ENCODE measurements at places on chromosomes 16 and 17.
A peak's percentile ranks its signal among the peaks of the same experiment; 100 is the strongest.

DNA sequence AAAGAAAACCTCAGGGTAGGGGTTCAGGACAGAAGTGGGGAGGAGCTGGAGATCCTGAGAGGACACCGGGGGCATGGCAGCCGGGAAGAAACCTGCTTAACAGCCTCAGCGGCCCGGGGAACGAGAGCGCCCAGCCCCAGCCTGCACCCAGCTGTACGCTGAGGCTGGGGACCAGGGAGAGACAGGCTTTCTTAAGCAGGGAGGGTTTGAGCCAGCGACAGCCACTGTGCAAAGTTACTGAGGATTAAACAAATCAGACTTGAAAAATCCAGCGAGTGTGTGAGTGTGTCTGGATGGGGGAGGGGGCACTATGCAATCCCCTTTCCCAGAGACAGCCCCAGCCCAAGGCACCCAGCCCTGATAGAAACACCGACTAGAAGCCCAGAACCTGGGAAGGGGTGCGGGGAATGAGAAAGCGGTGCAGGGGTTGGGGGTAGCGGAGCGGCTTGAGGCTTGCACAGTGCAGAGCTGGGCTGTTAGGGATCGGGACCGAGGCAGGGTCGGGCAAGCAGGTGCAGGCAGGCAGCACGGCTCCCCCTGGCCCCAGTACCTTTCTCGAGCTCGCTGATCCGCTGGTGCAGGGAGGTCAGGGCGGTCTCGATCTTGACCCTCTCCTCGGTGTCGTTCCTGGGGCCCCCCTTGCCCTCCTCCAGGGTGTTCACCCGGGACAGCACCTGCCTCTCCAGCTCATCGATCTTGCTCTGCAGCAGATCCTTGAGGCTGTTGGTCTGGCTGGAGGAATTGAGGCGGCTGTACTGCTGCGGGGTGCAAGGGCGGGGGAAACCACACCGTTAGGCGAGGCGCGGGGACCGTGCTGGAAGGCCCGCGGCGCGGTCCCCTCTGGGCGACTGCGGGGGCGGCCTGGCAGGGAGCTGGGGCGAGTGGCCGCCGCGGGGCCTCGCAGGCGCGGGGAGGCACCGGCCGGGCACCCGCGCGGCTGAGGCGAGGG is 1.2 kb downstream of the NPTX1 start:
- DNase-seq: no peak

DNA sequence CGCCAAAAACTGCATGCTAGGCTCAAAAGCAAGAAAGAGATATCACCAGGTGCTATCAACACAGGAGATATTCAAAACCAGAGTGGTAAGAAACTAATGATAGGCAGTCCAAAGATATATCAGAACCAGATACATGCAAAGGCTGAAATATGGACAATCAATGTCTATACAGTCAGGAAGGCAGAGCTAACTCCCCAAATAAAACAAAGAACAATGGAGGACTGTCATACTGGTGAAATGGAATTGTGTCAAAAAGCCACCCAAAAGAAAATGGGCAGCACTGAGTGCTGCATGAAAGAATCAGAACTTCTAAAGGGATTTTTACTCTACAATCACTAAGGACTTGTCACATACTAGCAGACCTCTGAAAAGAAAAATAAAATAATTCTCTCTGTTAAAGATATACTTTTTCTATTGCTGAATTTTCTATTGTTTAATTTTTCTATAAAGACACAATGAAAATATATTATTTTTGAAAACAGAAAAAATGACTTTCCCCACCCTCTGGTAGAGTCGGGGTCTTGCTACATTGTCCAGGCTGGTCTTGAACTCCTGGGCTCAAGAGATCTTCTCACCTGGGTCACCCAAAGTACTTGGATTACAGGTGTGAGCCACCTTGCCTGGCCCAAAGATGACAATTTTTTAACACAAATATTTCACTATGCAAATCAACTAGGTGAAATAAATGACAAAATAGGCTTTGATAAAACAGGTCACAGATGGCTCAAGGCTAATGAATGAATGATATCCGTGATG is 98.2 kb downstream of the USP32 start:
- DNase-seq: peak; percentile 29

DNA sequence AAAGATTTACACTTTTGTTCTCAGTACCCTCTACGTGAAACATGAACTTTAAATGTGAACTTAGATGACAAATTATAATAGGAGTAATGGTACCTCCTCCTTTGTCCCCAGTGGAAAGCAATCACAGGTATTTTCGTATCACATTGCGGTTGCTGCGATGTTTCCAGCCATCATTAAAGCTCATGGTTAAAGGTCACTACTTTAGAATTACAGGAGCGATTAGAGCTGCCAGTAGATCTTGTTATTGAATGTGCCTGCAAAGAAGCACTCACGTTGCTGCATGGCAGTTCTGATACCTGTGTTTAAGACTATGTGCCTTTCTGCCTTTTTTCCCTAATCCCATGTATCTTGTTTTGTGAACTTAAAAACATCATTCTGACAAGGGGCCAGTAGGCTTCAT is 301.0 kb downstream of the CPPED1 start:
- no peak for DNase-seq

DNA sequence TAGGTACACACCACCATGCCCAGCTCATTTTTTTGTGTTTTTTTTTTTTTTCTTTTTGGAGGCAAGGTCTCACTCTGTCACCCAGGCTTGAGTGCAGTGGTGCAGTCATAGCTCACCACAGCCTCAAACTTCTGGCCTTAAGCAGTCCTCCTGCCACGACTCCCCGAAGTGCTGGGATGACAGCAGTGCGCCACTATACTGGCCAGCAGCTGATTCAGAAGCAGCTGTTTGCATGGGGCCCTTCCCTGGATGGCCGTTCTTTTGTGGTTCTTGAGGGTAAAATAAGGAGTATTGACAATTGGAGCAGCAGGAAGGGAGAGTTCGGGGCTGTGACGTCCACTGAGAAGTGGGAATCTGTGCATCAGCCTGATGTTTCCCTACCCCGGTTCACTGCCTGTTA is 41.6 kb downstream of the KIAA0513 start:
- DNase-seq: no peak

- DNase-seq: no peak
These were observed 94.2 kb downstream of the CNTNAP4 start for GRCh38 chr16:76371441-76371840.

DNA sequence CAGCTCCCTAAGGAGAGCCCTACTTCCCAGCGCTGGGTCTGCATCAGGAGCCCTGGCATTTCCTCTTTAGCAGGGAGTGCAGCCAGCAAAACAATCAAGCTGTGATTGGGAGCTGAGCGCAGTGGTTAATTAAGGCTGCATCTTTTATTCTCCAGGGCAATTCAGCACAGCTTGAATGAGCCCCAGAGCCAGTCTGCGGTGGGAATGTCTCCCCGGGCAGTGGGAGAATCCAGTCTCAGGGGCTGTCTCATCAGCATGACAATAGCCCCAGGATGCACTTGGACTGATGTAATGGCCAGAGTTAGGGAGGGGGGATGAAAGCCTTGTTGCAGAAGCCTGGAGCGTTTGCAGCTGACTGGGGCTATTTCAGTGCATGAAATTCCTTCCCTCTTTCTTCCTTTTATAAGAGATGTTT is 292.6 kb upstream of the SOX9 start:
- DNase-seq: peak; percentile 86

GRCh38 chr16:53785044-53785443 is 81.1 kb downstream of the FTO start:
- DNase-seq: no peak

DNA sequence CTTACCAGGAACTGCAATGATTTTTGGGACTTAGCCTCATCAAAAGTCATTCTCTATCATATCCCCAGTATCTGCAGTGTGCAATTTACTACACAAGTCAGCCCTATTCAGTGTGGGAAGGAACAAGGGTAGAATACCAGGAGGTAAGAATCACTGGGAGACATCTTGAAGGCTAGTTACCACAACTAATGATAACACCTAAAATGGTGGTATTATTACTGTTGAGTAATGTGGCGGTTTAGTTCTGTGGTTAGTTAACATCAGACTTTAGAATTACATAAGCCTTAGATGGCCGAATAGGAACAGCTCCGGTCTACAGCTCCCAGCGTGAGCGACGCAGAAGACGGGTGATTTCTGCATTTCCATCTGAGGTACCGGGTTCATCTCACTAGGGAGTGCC is 567.9 kb upstream of the CDH11 start:
- DNase-seq: no peak

- DNase-seq: no peak
These were observed 63.9 kb upstream of the DNAJA2 start for GRCh38 chr16:47037396-47037745.

DNA sequence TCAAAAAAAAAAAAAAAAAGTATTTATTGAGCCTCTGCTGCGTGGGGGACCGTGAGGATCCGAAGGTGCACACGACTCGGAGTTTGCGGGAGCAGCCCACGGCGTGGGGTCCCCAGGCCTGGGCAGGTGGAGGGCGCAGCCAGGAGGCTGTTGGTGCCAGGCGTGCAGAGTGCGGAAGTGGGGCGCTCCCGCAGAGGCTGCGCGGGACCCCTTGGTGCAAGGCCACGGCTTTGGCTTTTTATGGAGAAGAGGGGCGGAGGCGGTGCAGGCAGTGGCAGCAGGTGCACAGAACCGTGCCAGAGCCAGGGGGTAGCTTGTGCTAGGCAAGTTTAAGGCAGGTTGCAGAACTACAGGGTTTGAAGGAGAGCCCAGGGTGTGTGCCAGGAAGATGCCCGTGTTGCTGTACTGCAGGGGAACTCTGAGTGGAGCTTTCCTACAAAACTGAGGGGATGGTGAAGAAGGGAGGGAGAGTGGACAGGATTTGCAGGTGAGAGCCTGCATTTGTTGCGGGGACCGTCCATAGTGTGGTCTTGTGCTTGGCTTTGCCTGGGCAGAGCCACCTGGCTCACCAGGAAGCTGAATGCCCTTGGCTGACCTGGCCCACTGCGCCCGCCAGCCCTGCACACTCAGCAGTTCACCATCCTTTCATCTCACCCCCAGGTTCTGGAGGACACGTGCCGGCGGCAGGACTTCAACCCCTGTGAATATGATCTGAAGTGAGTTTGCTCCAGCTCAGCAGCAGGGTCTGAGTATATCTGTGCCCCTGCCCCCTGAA is 1.3 kb downstream of the ASPSCR1 start:
- no peak for DNase-seq

- DNase-seq: no peak
These were observed 31.1 kb upstream of the JPH3 start for GRCh38 chr16:87570938-87571867.

DNA sequence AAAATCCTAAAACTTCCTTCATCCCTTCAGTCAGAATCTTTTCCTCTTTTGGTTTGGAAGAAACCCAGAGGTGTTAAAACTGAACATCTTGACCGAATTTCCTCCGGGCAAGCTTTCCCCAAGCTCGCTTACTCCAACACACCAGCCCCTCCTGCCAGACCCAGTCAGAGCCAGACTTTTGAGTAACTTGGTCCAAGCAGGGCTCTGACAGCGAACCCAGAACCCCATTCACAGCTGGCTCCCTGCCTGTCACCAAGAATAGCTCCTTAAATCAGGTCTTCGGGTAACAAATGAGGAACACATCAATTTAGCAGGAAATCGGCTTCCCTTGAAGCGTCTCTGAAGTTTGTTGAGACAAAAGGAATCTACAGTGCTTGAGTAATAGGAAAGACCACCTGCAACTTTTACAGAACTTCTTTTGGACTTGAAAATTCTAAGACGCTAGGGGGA is 27.3 kb downstream of the GAS7 start:
- peak; percentile 48 for DNase-seq

DNA sequence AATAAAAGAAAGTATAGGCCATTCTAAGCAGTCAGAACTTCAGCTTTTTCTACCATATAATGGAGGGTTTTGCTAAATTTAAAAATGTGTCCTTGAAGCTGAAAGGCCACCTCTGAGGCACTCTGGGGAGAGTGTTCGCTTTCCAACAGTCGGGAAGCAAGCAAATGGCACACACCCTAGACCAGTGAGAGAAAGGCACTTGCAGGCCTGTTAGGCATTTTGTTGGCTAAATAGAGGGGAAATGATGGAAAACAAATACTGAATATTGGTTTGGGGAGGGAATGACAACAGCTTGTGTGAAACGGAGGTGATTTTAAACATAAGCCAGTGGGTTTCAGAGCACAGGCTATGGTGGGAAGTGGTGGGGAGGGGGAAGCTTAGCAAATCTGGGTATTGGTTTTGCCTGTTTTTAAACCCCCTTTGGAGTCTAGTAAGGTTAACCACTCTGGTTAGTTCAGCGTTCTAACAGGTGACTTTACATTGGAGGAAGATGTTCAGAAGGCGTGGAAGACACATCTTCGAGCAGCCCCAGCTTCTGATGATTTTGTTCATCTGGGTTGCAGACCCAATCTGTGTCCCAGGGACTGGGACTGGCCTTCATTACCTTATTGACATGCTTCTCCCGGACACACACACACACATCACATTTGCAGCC is 90.5 kb downstream of the PRKCA start:
- DNase-seq: no peak

DNA sequence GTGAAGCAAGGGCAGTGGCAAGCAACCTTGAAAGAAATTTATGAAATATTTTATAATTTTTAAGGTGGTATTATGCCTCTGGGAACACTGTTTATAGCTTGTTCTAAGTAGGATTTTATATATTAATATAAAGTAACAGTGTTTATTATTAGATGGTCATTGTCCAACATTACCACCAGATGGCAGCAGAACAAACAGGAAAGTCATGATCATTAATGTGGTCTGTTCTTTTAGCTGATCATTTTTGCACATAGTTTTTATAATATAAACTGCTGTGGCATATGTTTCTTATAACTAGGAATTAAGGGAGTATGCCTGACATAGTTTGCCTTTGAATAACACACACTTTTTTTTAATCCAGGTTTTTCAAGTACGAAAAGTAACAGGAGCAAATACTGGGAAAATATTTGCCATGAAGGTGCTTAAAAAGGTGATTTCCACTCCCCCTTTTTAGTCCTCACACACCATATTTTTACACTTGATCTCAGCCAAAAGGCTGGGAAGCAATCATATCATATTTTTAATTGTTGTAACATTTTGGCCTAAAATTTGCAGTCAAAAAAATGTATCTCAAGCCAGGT is 21.4 kb downstream of the RPS6KB1 start:
- peak; percentile 55 for DNase-seq

GRCh38 chr16:2970563-2970962 is 1.4 kb downstream of the PAQR4 start:
- no peak for DNase-seq

DNA sequence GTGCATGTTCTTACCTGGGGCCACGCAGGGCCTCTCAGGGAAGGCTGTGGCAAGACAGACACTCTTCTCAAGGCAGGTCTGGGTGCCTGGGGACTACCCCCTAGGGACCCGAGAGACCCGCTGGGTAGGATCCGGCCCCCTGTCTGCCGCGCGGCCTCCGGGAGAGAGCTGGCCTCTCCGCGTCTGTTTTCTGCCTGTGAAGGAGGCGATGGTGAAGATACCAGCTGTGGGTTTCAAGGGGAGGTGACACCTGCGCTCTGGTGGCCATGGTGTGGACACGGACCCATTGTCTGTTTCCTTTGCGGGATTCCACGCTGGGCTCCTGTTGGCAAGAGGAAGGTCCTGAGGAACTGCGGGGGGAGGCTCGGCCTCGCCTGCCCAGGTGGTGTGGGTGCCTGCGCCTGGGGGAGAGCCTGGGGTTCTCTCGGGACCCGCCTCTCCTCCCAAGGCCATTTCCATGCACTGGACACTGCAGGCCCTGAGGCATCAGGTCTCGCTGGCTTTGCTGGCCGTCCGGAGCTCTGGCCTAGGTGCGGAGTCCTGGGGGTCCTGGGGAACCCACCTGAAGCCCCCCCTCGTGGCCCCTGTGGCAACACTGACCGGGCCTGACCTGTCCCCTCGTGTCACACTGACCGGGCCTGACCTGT is 12.2 kb upstream of the METRNL start:
- no peak for DNase-seq

- DNase-seq: no peak
These were observed 41.9 kb downstream of the SALL1 start for GRCh38 chr16:51109173-51109572.

- DNase-seq: no peak
These were observed at the start of gene ADAD2 for GRCh38 chr16:84190731-84191388. TSS of gene ADAD2 (plus strand) at chr16:84191157. CDS start at chr16:84191231, 74 bp downstream.

GRCh38 chr17:53942898-53943297 is 120.2 kb downstream of the KIF2B start:
- DNase-seq: no peak

Data from Ammon's horn (tissue), 1 donor.